GM04503 (cell line): ENCODE measurements at places on chromosomes 5 and 9.

GRCh38 chr5:38413696-38414095, 142.8 kb downstream of the LIFR start:
- DNase-seq: no peak

- no peak for DNase-seq
Observed at GRCh38 chr9:95171001-95171400, 146.5 kb downstream of the FANCC start.

DNA sequence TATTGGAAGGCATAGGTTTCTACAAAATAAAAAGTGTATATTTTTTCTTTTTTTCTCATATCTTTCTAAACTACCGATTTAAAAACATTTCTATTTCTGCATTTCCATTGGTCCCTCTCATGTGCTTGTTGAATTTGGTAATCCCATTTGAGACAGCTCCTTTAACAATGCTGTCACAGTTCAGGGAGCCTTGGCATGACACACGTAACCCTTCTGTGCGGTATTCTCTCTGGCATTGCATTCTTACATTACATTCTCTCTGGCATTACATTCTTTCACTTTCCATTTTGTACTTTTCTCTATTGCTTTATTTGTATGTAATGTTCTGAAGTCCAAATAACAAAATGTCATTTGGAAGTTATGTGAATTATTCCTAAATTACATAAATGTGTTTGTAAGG, 150.7 kb upstream of the RASGRF2 start:
- no peak for DNase-seq

- no peak for DNase-seq
Observed at GRCh38 chr9:137740312-137740711, 121.5 kb downstream of the EHMT1 start.
